ENCODE measurements at places on chromosomes 6 and 20.

GRCh38 chr6:127191716-127192115 is 73.2 kb downstream of the RSPO3 start:
- no peak for DNase-seq

DNA sequence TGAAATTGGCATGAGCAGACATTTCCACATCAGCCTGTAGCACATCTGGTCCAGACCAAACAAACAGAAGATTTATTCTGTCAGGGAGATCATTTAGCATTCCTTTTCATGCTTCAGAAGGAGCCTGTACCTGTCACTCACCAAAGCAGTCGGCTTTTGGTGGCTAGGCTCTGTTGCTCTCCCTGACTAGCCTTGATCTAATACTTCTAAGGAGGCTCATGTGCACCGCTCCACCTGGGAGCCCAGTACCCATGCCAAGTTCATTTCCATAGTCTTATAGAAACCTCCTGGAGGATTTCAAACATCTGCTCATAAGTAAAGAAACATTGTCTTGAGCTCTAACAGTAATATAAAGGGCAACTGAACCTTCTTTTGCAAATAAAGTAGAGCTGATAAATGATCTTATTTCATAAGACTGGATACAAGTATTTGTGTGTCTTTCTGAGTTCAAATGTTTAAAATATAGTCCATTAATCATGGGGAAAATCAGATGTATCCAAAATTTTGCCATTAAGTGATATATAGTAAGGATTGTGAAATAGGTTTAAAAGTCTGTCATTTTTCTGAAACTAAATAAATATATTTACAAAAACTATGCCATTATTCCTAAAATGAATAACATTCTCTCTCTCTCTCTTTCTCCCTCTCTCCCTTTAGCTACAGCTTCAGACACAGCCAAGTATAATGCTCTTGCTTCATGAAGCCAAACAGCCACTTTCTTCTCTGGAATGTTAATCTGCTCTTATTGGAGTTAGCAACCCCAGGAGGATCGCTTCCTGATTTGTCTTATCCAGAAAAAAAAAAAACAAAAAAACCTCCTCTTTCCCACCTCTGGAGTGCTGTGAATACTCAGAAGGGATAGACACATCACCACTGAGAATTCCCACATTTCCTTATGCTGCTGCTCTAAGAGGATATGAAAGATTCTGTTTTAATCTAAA is 192.7 kb upstream of the TFAP2D start:
- DNase-seq: no peak

DNA sequence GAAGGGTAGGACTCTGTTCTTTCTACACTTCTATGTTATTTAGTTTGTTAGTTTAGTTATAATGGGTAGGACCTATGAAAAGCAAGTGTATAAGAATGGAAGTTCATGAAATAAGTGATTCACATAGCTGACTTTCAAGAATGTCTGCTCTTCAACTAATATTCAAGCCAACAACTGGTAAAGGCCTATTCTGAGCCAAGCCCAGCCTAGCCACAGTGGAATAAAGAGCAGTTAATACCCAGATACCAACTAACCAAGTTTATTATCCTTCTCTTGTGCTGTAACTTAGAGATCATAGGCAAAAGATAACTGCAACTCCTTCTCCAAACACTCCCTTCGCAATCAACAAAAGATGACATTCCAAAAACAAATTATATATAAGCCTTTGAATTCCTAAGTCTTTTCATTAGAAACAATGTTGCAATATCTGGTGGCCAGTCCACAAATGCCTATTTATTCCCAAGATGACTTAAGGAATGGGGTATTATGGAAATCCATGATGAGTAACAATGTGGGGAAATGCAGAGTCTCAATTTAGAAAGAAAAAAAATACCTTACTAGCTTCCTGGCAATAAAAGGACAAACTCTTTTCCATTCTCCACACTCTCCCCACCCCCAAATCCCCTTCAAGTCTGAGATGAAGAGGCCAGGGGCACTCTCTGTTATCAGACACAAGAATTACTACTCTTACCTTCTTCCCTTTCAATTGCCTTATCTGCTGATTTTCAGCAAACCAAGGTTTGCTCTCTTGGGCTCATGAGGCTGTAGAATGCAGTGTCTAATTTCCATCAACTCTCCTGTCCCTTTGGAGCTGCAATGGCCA is 27.4 kb downstream of the BTBD9 start:
- no peak for DNase-seq

DNA sequence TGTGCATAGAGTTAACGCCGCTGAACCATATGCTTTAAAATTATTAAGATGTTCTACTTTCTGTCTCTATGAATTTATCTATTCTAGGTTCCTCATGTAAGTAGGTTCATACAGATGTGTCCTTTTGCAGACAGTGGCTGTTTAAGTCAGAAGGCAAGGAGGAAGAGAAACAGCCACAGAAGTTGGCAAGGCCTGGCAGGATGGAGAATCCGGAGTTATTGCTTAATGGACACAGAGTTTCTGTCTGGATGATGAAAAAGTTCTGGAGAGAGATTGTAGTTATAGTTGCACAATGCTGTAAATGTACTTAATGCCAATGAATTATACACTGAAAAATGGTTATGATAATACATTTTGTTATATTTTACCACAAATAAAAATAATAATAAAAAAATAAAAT is 283.6 kb upstream of the CNR1 start:
- DNase-seq: no peak
